ENCODE measurements at places on chromosomes 4 and X. TPM values are rescaled to one million over a fixed set of nuclear protein-coding genes. Genes with fewer than 3 reads are reported as not detected.

DNA sequence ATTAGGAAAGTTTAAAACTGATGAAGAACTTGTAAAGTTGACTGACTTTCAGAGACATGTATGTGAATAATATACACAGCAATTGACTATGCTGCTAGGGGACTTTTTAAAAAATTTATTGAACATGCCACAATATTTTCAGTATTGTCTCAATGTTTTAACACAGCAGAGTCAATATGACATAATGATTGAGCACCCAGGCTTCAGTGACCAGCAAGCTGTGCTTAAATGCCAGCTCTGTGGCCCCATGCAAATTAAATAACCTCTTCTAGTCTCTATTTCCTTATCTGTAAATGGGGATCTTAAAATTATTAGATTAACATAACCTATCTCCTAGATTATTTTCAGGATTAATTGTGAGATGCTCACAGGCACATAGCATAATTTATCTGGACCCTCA, 56.8 kb upstream of the TXK start:
- no peak for DNase-seq
- H3K27ac ChIP-seq, result no peak overlapping the region
- no peaks in the 10 kb centered on the region for H3K27me3 ChIP-seq
- H3K4me3 ChIP-seq, result no peak overlapping the region
- H3K4me1 ChIP-seq, result peaks cover 8% of the 10 kb centered on the region

GRCh38 chr4:151792995-151793394, 32.2 kb upstream of the GATB start:
- no peaks in the 10 kb centered on the region for H3K36me3 ChIP-seq
- no peak for DNase-seq
- peaks cover 10% of the 10 kb centered on the region for H3K4me1 ChIP-seq
- no peak overlapping the region for H3K4me3 ChIP-seq
- H3K27me3 ChIP-seq, result no peaks in the 10 kb centered on the region

- H3K4me3 ChIP-seq, result no peak overlapping the region
- H3K36me3 ChIP-seq, result peaks cover 58% of the 10 kb centered on the region
- peaks cover 13% of the 10 kb centered on the region for H3K4me1 ChIP-seq
- DNase-seq, result no peak
Measured at GRCh38 chr4:4460759-4461158, 73.9 kb downstream of the NSG1 start.

- no peak for DNase-seq
- no peaks in the 10 kb centered on the region for H3K27me3 ChIP-seq
- no peaks in the 10 kb centered on the region for H3K4me1 ChIP-seq
- no peak overlapping the region for H3K4me3 ChIP-seq
- H3K27ac ChIP-seq, result no peak overlapping the region
Measured at GRCh38 chr4:125021189-125021588, 293.6 kb upstream of the FAT4 start.

DNA sequence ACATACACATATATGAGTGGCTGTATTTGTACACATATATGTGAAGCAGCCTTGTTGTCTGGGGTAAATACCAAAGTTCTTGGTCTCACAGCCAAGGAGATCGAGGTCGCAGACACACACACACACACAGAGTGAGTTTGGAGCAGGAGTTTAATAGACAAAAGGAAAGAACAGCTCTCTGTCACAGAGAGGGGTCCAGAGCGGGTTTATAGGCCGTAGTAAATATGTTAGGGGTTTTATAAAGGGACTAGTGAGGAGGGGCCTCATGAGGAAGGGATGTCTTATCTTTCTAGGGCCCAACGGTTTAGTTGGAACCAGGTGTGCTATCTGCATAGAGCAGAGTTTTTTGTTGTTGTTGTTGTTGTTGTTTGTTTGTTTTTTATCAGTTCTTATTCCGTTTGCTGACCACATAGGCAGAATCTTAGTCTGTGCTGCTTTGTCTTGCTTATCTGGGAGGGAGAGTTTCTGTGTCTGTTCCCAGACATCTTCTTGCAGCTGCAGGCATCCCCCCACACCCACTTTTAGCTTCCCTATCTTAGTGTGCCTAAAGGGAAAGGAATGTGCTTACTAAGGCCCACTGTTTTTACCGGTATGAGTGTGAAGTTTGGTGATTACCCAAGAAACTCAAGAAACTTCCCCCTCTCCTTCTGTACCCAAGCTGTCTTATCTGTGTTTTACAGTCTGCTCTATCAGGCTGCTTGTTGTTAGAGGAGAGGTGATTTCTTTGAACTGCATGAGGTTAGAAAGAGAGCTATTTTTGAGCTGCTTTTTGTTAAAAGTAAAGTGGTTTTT, 91.9 kb downstream of the TENT5D start:
- peaks cover 5% of the 10 kb centered on the region for H3K4me1 ChIP-seq
- no peaks in the 10 kb centered on the region for H3K36me3 ChIP-seq
- H3K4me3 ChIP-seq, result no peak overlapping the region
- no peak overlapping the region for H3K27ac ChIP-seq
- H3K27me3 ChIP-seq, result no peaks in the 10 kb centered on the region

DNA sequence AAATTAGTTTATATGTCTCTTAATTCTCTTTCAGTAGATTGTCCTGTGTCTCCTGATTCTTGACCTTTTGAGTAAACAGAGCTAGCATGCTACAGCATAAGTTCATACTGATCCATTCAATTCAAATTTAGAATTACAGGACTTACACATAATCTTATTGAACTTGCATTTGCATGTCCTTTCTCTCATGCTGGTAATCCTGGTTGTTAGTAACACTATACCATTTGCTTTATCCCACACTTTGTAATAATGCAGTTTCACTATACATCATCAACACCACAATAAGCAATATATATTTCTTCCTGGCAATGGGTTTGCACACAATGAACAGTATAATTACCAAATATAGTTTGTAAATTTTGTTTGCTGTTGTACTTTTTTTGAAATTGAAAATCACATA, 937.2 kb upstream of the GRID2 start:
- no peaks in the 10 kb centered on the region for H3K27me3 ChIP-seq
- DNase-seq, result no peak
- no peak overlapping the region for H3K27ac ChIP-seq
- H3K36me3 ChIP-seq, result no peaks in the 10 kb centered on the region

DNA sequence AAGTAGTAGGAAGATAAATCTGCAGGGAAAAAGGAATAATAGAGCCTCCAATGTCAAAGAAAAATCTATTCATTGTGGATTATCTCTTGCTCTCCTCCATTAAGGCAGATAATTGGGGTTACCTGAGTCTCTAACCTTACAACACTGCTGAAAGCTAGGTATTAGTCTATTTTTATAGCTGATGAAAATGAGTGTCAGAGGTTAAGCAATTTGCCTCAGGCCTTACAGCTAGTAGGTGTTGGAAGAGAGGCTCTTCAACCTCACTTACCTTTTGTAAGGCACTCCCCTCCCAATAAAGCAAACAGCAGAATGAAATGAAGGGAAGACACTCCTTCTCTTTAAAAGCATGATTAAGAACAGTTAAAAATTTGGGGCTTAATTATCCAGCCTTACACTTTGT, 45.4 kb upstream of the GAB1 start:
- no peak overlapping the region for H3K27ac ChIP-seq
- no peak overlapping the region for H3K4me3 ChIP-seq
- H3K27me3 ChIP-seq, result no peaks in the 10 kb centered on the region
- H3K4me1 ChIP-seq, result no peaks in the 10 kb centered on the region
- no peak for DNase-seq

- H3K4me3 ChIP-seq, result no peak overlapping the region
- no peaks in the 10 kb centered on the region for H3K36me3 ChIP-seq
- no peaks in the 10 kb centered on the region for H3K27me3 ChIP-seq
- no peaks in the 10 kb centered on the region for H3K4me1 ChIP-seq
- no peak for DNase-seq
Measured at GRCh38 chr4:52012651-52013050, 7.5 kb downstream of the LRRC66 start.

DNA sequence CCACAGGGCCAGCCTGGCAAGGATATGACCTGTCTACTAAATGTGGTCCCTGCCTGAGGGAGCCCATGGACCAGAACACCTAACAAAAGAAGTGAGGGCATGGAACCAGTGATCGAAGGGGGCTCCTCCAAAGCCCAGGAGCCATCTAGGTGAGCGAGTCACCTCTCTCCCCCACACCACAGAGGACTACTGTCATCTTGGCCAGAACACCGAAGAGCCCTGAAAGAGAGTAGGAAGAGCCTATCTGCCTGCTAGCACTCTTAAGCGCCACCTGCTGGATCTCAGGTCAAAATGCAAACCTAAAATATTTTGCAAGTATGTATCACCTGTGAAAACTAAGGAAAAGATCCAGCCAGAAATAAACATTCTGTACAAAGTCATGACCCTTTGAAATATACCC, 137.9 kb upstream of the ZXDB start:
- H3K27ac ChIP-seq, result no peak overlapping the region
- no peak overlapping the region for H3K4me3 ChIP-seq
- no peaks in the 10 kb centered on the region for H3K4me1 ChIP-seq
- H3K27me3 ChIP-seq, result no peaks in the 10 kb centered on the region
- no peaks in the 10 kb centered on the region for H3K36me3 ChIP-seq

The ATP6AP2 gene
- 67.5 TPM for total RNA-seq

The CTAG1B gene
- total RNA-seq, result not detected

The CXCL3 gene
- 94.6 TPM for total RNA-seq

The CSAG3 gene
- not detected for total RNA-seq

The TCP11X2 gene
- total RNA-seq, result not detected
